ENCODE measurements at places on chromosomes 1 and 21.

DNA sequence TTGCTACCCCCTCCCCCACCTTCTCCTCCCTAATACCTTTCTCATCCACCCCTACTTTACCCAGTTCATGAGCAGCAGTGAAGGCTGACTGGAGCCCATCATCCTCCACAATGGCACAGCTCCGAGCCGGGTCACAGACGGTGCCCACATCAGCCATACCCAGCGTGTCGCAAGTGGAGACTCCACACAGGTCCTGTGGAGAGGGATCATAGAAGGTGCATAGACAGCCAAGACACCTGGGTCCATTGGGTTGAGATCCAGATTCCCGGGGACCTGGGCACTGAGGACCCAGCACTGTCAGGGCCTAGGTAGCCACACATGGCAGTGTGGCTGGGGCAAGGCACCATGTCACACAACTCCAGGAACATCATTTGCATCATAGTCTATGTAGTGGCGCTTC, 2.7 kb downstream of the ADAMTS4 start:
- DNase-seq: no peak

DNA sequence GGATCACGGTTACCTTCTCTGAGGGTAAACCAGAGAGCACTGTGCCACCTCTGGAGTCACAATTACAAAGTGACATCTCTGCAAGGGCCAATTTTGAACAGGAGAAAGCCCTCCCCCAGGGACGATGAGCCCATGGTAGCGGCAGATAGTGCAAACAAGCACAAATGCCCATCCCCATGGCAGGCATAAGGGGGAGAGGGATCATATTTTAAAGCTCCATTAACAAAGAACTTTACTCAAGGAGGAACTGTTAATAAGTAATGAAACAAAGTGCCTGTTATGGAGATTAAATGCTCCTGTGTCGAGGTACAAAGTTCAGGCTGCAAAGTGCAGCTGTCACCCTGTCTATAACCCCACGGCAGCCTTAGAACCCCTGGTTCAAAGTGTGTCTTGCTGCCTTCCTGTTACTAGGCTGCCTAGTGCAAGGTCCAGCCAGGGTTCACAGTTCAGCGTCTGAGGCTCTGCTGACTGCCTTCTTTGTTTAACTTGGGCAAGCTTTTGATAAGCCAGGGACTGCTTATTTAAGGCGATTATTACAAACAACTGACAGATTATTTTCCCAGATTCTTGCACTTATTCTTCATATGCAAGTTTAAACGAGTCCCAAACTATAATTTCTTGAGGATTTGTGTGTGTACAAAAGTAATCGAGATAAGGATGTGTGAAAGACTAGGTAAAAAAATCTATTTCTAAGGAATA, 75.7 kb upstream of the NRIP1 start:
- no peak for DNase-seq

- DNase-seq: peak; percentile 20
These were observed 40.7 kb downstream of the PLEKHA6 start for GRCh38 chr1:204319027-204319426.

DNA sequence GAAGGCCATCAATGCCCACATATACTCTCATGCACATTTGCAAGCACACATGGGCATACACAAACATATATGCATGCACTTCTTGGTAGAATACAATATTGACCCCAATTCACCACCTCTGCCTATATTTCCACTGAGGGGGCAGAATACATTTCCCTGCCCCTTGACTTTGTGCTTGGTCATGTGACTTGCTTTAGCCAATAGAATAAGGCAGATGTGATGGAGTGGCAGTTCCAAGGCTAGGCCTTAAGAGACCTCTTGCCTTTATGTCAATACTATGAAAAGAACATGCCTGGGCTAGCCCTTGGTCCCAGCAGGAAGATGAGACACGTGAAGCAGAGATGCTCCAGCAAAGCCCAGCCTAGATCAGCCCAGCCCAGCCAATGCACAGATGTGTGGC, 66.0 kb upstream of the GRIK3 start:
- DNase-seq: peak; percentile 2

DNA sequence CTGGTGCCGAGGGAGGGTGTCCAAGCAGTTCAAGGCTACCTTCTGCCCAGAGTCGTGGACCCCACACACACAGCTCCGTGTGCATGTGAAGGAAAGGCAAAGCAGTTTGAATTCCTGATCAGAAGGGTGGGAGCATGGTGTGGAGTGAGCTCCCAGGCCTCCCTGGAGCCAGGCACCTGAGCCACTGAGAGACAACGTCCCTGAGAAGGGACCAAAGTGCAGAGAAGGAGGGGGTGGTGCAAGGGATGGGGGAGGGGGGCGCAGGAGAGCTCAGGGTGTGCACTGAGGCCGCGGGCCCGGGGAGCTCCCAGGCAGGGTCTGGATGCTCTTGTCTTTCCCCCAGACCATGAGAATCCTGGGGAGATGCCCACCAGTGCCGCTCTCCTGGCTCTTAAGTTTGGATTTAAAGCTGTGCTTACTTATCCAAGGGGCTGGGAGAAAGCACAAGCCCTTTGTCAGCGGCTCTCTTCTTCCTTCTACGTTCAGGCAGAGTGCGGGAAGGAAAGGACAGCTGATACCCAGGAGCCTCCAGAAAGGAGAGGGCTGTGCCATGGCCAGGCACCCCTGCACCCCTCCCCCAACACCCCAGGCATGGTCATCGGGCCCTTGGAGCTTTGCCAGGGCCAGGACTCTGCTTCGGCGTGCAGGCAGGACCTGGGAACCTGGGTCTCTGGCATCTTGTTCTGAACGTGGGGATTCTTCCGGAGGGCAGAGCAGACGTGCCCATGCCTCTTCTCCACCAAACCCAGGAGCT, 24.1 kb downstream of the ACTA1 start:
- DNase-seq: no peak

DNA sequence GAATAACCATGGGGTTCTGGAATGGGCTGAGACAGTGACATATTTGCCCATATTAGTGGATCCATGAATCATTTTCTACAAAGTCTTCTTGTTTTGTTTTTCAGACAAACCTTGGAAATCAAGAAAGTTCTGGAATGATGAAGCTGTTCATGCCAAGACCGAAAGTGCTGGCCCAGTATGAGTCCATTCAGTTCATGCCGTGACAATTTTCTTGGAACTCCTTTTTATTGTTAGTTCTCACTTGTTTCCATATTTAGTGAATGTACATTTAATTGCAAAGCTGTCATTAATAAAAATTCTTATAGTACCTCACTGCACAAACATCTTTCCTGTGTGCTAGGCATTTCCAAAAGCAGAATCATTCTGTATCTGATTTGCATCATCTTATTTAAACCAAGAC, 100.6 kb upstream of the KCNJ15 start:
- no peak for DNase-seq

GRCh38 chr1:96466842-96467241, 254.7 kb upstream of the PTBP2 start:
- DNase-seq: no peak

DNA sequence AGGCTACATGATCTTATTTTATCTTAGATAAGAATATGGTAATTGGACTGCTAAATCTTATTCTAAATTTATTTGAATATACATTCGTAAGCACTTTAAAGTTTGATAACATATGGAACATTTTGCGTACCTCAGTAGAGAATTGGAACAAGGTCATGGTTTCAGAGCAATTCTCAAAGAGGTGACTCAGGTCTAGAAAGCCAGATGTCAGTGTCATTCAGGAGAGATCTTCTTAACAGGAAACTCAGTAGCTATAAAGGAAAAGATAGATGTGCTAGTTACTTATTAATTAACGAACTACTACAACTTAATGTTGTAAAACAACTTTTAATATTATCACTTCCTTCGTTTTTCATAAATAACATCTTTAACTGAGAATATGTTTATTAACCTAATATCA, 142.5 kb downstream of the USP25 start:
- DNase-seq: no peak

GRCh38 chr1:198099755-198100154, 57.0 kb upstream of the NEK7 start:
- DNase-seq: no peak

- DNase-seq: no peak
These were observed 128.6 kb upstream of the HOOK1 start for GRCh38 chr1:59686170-59686569.

DNA sequence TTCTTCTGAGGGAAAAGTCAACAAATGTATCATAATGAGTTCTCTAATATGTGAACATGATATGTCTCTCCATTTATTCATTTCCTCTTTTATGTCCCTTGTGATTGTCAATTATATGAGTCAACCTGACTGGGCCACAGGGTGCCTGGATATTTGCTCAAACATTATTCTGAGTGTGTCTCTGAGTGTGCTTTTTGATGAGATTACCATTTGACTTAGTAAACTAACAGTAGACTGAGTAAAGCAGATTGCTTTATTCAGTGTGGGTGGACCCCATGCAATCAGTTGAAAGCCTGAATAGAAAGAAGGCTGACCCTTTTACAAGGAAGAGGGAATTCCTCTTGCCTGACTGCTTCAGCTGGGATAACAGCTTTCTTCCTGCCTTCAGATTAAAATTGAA, 142.6 kb downstream of the SLC35F3 start:
- peak; percentile 49 for DNase-seq

DNA sequence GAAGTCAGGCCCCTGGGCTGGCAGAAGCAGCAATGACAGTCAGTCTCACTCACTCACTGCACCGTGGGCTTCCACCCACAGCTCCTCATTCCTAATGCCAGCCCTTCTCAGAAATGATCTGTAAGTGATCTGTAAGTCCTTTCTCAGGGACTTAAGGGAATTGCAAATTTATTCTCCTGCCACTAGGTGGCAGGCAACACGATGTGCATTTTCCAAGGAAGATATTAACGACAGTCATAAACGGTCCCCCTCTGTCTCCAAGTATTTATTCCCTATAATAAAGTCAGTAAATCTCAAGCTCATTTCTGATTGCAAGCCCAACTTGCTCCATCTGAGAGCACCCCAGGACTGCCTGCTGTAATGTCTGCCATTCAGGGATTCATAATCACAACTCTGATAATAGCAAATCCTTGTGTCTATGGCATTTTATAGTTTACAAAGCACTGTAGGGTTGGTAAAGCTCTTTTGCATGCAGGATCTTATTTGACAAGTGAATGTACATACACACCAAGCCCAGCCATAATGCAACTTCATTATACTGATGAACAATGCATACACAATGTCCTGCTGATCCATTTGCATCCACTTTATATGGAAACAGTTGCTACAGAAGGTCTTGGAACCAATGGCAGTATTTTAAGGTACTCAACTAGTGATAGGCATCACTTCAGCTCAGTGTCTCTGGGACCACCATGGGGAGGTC, 380.5 kb upstream of the CAMK1G start:
- peak; percentile 73 for DNase-seq

DNA sequence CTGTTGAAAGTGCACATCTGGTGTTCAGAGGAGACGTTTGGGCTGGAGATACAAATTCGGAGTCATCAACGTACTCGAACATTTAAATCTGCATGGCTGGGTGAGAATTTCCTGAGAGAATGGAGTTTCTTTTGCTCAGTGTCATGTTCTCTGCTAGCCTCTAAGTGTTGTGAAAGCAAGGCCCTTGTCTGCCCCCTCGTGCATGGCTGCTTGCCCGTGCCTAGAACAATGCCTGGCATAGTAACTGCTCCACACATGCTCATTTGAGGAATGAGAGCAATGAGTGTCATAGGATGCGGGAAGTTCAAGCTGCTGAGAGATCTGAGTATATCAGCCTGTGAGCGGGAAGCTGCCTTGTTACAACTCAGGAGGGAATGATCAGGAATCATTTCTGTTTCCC, 171.1 kb upstream of the CSF3R start:
- peak; percentile 41 for DNase-seq

- DNase-seq: peak; percentile 56
These were observed 27.9 kb downstream of the ANGEL2 start for GRCh38 chr1:212987702-212988322.

DNA sequence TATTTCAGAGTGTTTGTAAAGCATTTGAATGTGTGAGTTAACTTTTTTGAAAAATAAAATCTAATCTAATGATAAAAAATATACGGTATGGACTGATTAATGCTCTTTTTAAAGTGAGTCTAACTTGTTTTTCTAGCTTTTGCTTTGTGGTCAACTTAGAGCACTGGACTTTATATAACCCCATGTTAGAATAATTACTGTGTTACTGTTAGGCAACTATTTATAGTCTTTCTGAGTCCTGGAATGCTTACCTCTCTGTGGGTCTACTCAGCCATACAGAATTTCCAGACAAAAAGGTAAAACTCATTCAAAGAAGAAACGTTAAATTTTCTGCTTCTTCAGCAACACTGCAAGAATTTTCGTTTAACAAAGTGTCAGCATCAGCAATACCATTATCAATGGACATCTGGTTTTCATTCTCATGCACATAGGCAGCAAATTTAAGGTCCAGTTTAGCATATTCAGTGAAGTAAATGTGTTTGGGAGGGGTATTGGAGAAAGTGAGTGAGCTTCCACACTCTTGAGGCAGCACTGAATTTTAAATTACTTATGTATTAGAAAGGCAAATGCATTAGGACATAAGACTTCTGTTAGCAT, 664.7 kb upstream of the NEGR1 start:
- DNase-seq: no peak

Measured in epithelial cell of esophagus (primary cell).